Stimulated activated CD8-positive, alpha-beta memory T cell treated with anti-CD3 and anti-CD28 coated beads, Interleukin-4, amount 100 ng/mL, for 4 hours (primary cell): ENCODE measurements at places on chromosomes 5 and 9.

DNA sequence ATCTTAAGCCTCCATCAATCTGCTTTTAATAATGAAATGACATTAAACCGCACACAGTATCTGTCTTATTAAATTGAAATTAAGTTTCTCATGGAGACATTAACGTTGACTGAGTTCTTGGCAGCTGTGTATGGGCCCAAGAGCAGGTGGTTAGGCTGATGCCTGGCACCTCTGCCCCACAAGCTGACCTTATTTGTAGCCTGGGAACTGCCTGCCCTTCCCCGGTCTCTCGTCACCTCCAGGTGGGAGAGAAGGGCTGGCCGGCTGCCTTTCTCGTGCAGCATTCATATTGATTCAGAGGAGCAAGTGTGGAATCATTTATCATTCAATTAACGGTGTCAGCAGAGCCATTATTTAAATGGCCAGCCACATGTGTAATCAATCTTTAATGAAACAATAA is 53.0 kb upstream of the FCN1 start:
- DNase-seq = no peak

DNA sequence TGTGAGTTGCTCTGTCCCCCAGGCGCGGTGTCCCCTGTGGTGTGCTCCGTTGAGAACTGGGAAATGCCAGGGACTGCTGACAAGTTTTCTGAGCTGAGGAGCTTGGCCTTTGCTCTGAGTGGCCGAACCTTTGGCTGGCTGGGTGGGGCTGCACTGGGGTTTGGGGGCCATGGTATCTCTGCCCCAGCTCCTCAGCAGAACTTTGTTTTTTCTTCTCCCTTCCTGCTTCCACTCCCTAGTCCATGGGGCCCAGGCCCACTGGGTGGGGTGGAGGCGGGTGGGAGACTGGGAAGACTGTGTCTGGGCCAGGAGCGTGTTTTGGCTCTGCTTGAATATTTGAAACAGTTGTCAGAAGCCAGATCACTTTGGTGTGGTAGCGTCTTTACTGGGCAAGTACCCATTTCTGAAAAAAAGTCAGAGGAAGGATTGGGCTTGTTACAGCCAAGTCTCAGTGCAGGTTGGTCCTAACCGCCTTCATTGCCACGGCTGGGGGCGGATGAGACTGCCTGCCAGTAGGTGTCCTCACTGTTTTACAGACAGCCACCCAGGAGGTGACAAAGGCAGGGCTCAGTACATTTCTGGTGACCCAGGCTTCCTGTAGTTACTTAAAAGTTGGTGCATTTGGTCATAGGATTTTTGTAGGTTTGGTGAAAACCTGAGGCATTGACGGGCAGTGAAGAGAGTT is 92.7 kb downstream of the DAB2IP start:
- DNase-seq = no peak

DNA sequence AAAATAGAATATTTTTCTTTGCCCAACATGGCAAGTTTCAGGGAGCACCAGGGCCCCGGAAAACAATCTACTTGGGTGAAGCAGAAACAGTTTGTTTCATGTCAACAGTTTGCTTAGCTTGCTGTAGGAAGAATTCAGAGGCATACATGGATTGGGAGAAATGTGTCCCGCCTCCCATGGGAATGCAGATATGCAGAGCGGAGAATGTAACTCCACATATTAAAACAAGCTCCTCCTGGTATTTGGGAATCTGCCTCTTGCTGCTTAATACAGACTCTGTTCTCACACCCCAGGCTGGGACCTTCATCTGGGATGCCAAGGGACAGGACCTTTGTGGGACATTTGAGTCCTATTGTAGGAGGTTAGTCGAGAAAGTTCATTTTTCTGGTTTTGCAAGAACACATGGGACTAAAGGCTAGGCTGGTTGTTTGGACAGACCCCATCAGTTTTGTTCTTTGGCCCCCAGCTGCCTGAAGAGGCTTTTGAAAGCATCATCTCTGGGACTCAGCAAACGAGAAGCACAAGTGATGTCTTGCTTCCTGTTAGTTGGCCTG is 220.5 kb upstream of the ADRA1B start:
- DNase-seq = no peak

DNA sequence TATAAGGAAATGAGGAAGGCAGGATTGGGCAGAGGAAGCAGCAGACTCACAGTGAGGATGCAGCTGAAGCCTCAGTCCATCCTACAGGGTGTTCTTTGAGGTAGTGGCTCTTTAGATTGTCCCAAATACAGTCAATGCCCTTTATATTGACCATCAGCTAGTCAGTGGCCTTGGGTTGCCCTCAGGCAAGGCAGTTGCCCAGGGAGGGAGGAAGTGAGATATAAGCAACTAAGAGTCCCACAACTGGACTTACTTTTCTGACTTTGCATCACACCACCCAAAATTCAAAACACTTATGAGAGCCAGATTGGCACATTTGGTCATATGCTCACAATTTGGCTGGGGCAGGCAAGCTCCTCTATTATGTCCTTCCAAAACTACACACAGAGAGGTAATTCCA is 9.4 kb upstream of the SLC12A2 start:
- no peak for DNase-seq

DNA sequence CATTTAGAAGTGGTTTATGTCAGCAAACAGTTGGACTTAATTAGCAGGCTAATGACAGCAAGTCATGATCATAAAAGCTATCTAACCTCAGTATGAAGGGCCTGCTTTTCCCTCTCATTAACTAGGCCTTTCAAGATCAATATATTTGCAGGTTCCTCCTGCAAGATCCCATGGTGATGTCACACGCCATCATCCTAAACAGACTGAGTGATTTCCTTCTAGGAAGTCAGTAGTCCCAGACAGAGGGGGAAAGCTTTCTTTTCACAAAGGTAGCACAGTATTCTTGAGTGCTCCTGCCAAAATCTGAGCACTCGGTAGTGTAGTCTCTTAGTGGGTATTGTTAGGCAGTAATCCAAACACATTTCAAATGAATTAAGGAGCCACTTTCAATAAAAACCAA is 52.5 kb downstream of the UIMC1 start:
- no peak for DNase-seq

DNA sequence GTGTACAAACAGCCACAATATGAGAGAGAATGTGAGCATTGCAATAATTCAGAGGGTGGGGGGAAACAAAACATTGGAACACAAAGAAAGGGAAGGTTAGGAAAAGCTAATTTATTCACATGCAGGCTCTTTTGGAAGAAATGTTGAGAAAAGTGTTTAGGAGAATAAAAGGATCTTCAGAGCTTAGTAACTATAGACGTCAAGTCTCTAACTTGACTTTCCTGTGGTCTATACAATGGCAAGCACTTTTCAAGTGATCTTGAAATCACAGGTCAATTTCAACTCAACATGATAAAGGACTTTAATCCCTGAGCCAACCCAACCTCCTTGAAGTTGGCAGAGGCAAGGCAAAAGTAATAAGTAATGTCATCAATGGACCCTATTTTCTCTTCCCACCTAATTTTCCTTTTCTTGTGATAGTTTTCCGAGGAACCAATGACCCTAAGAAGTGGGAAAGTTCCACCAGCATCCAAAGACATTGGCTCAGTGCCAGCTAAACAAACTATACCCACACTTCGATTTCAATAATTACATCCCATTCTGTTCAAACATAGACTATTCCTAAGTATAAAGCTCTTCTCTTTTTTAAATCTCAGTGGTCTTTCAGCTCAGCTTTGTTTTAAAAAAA is 23.7 kb downstream of the RFK start:
- no peak for DNase-seq

- DNase-seq = no peak
Observed at GRCh38 chr9:100478192-100478591, 5.2 kb downstream of the TMEFF1 start.

- no peak for DNase-seq
Observed at GRCh38 chr9:22056402-22056801, 47.3 kb upstream of the CDKN2B start.

DNA sequence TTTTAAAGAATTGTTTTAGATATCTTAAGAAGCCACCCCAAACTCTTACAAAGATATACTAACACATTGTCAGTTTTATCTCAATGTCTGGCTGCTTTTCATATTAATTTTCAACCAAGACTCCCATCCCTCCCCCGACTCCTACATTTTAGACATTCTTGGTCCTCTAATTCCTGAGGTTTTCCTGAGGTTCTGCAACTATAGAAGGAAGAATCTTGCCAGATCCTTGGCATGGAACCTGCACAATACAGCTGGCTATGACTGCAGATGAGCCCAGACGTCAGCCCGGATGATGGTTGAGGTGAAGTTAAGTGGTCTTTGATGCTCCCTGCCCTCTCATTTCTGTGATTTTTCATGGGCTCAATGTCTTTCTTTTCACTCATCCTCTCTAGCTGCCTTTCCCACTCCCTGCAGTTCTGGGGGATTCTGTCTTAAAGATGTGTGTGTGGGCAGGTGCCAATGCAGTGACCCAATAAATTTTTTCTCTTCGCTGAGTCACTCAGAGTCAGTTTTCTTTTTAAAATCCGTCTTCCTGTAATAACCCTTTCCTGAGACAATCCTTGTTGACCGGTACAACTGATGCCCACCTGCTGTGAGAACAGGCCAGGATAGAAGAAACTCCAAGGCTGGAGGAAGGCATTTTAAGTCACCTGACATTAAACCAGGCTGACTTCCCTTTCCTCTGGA is 237.8 kb upstream of the GAS1 start:
- DNase-seq = no peak

DNA sequence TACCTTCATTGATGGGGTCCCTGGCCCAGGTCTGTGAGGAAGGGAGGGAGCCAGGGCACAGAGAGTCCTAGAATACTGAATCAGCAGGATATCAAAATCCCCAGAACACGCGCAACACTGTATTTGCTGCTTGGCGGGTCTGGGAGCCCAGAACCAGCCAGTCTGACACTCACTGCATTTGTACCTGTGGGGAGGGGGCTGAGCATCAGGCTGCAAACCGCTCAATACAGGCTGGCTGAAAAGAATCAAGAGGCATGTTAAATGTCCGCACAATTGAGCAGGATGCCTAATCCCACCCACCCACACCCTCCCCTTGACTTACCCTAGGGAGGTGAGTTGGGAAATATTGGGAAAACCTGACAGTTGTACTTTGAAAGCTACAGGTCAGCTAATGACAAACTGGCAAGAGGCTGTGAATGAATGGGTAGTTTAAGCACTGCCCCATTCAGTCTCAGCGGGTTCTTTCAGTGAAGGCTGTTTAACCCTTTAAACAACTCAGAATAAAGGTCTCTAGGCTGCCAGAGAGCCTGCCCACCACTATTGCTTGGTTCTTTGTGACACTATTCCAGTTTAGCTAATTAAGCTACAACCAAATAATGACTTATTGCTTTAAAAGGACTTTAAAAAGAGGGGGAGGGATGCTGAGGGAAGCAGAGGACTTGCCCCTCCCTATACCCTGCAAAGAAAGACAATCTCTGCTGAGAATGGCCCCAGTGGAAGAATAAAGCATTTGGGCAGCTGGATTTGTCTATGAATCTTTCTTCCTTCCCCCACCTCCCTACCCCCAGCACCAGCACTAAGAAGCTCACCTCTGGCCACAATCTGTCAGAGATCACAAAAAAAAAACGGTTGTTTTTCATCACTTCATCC is 5.0 kb downstream of the SPRY4 start:
- no peak for DNase-seq

DNA sequence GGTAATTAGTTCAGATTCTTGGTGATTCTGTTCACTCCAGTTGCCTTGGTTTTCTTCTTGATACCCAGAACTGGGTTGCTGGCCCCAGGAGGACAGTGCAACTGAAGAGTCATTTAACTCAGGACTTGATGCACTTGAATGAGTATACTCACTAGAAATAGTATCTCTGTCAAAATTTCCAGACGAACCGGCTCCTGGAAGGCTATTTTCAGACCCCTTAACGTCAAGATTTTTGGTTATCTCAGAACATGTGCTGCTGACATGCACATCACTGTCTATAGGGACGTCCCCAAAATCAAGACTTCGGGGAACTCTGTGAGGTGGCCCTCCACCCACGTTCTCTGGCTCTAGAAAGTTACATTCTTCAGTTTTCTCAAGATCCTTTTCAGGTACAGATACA is 56.7 kb upstream of the PCA3 start:
- DNase-seq = no peak

DNA sequence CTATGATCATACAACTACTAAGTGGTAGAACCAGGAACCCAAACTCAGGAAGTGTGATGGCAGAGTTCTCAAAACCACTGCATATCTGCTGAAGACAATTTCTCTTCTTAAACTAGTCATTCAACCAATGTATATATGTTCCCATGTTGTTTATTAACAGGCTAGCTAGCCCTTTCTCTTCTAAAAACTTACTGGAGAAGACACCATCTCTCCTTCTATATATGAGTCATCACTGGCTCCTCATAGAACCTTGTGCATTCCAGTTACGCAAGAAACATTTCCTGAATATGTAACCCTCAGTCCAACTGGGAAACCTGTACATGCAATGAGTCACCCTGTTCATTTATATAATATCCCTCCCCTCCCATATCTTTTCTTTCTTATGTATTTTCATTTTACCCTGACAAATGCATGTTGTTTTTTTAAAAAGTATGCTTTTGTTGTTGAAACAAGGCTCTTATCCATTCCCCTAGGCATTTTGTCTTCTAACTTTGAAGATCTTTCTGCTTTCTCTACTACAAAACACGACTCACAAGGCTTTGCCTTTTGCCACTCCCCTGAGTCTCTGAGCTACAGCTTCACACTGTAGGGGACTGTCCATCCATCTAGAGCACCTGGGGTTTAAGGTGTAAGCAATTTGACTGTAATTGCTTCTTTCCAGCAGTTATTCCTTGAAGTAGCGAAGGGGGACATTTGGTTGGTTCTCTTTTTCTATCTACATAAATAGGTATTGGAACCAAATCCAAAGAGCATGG is 119.5 kb downstream of the ANXA1 start:
- DNase-seq = no peak

GRCh38 chr5:82669720-82670119 is 391.6 kb upstream of the RPS23 start:
- DNase-seq = no peak

DNA sequence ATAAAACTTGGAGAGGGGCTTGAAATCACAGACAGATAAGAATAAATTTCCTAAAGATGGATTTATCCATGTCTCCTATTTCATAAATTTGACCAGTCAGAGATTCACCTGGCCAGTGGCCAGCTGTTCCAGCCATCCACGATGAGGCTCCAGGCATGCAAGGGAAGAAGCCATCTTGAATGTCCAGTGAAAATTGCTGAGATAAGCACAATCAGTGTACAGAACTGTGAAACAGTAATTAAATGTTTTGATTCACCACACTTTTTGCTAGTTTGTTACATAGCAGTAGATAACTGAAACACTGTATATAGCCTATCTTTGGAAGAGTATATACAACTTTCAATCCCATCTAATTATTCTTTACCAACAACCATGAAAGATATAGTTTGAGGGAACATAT is 163.5 kb downstream of the HINT1 start:
- no peak for DNase-seq

GRCh38 chr9:98332405-98332831 is 77.0 kb upstream of the TBC1D2 start:
- no peak for DNase-seq

DNA sequence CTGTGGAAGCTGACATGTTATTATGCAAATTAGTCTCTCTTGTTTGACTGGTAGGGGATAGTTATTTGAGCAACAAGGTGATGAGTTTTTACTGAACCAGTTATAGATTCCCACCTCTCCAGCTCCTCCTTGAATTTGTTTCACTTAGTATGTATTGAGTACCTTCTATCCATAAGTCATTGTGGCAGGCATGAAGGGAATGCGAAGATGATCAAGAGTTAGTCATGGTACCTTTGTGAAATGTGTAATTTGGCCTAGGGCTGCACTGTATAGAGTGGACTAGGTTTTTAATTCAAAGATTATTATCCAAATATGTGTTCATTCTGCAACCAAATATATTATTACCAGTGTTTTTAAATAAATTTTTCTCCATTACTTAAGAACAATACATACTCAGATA is 110.1 kb downstream of the HACD4 start:
- no peak for DNase-seq

GRCh38 chr5:105872569-105873270 is 1798.0 kb downstream of the EFNA5 start:
- DNase-seq = no peak
